ENCODE measurements at places on chromosomes 3 and 15.

- no peak for DNase-seq
These were observed 15.2 kb downstream of the CA12 start for GRCh38 chr15:63366451-63366850.

GRCh38 chr15:32951736-32952464 lies 234.1 kb downstream of the GREM1 start:
- DNase-seq: no peak

DNA sequence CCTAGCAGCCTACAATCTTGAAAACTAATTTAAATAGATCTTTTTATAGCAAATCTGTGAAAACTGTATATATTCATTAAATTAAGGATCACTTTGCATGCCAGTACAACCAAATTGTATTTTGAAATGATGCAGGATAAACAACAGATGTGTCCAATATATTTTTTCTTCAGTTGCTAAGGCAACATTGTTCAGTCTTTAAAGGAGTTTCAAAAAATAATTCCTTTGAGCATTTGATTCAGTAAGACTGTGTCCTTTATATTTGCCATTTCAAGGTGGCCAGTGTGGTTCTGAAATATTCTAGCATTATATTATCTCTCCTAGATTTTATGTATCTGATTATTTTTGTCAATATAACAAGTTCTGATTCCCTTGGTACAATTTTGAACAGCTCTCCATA lies 254.7 kb downstream of the PLOD2 start:
- DNase-seq: no peak

DNA sequence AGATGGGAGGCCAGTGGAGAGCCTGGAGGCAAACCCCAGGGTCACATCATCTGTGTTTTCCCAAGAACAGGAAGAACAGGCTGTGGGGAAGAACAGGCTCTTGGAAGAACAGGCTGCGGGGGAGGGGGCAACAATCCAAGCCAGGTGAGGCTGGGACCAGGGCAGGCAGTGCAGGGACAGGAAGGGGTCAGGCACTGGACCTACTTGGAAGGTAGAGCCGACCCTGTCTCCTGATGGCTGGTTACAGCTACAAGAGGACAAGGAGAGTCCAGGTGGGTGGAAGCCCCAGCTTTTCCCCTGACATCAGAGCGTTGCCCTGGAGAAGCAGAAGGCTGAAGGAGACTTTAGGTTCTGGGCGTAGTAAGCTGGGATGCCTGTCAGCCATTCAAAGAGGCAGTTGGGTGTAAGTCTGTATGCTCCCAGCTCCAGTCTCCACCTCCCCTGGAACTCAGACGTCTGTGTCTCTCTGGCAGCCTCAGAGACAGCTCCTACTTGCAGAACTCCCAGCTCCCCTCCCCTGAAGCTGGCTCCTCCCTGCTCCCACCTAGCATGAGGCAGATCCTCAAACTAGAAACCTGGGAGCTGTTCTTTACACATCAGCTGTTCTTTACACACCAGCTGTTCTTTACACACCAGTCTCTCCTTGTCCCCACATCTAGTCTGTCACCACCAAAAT lies 130.9 kb downstream of the DNAJB8 start:
- no peak for DNase-seq

- DNase-seq: no peak
These were observed 167.0 kb upstream of the ANKRD28 start for GRCh38 chr3:15964605-15965442.

- no peak for DNase-seq
These were observed 5.1 kb downstream of the SLC2A2 start for GRCh38 chr3:171021377-171021776.

GRCh38 chr3:133211449-133211848 lies 173.3 kb downstream of the TMEM108 start:
- no peak for DNase-seq

DNA sequence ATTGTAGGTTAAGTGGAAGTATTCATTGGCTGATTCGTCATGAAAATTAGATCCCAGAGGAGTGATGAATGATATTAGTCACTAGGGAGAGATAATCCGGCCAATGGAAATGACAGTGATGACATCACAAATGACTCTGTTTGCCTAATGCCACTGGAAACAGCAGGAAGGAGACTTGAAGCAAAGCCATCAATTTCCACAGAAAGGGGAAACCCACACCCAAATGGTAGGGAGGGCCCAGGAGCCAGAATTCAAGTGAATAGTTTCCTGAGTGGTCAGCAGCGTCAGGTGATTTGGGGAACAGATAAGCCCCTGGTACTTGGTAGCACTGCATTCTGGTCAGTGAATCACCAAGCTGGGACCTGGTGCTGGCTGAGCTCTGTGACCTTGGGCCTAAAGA lies 3.3 kb upstream of the ADAMTS9 start:
- no peak for DNase-seq

GRCh38 chr15:100601617-100602063 lies 344 bp downstream of the LINS1 start:
- no peak for DNase-seq

DNA sequence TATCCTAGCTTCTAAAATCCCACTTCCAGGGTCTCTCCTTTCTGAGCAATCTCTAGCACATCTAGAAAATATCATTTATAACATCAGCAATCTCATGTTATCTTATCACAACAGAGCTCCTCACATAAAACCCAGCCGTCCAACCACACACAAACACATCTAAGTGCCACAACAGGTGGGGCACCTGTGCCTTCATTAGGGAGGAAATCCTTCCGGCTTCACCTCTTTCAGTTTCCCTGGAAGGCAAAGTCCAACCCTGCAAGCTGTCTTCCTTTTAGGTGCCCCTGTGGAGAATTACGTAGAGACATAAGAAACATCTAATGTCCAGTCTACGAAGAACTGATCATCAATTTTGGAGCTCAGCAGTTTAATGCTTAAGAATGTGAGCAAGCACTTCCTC lies 1.6 kb downstream of the ZDHHC3 start:
- no peak for DNase-seq

- DNase-seq: no peak
These were observed 14.9 kb downstream of the SERPINI1 start for GRCh38 chr3:167750272-167750971.

DNA sequence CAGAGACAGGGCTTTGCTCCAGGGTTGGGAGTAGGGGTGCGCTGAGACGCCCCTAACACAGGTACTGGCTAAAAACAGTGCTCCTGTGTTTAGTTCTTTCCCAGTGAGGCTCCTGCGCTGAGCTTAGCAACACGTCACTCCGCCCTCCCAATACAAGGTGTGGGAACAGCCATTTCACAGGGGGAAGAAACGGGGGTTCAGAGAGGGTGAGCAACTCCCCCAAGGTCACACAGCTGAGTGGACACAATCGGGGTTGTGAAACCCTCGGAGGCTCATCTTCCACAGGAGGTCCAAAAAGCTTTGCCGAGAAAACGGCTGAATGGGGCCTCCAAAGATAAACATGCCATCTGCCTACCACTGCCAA lies 628 bp downstream of the PRRT3 start:
- DNase-seq: no peak

GRCh38 chr3:113255854-113256615 lies 44.7 kb downstream of the BOC start:
- no peak for DNase-seq

- no peak for DNase-seq
These were observed 74.4 kb downstream of the MOBP start for GRCh38 chr3:39541917-39542329.

- DNase-seq: no peak
These were observed 9.1 kb upstream of the LIPH start for GRCh38 chr3:185561374-185561943.

DNA sequence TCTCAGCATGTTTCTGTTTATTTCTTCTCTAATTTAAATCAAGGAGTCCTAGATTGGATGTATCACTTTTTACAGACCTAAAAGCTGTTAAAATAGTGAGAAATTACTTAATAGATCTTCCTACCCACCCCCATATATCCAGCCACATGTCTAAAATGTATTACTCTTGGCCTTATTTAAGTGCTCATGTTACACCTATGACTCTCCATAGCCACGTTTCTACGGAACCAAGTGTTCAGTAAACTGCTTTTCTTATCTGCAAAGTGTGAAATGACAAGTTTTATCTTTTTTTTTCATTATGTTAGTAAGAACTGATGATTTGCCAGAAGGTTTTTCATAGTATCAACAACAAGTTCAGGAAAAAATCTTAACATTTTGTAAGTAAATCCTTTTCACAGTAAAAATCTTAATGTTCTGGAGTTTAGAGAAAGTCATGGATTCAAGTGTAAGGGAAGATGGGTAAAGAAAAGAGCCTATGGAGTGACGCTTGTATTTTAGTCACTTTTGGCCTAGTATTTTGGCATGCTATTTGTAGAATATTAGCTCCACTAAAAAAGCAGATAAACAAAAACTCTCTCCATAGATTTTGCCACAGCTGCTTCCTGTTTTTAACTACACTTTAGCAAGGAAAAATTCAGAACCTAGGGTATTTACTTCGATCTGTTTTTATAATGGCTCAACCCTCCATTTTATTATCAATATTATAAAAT lies 41.2 kb upstream of the IGSF10 start:
- no peak for DNase-seq

GRCh38 chr15:81929557-81929956 lies 116.3 kb downstream of the MEX3B start:
- no peak for DNase-seq

DNA sequence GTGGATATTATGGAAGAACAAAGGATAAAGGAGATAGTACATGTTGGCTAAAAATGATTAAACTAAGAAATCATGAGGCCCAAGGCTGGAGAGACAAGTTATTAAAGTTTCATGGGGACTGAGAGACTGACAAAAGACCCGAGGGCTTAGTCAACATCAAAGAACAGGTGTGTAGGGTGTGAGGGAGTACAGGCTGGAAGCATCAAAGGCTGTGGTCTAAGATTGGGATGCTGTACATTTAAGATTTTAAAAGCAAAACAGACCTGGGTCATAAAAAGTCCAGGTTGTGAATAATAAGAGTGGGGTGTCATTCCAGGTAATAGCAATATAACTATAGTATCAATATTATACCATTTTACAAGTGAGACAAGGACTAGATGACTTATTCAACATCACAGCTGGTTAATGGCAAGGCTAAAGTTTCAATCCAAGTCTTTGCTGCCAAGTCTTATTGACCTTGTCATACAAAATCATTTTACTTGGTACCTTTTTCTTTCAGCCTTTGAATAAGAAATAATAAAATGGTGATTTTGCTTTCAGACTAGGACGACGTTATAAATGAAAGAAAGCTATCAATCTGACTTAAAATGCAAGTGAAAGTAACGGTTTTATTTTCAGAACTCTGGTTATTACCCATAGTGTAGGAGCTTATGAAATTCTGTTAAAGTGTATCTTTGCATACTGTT lies 211.6 kb downstream of the TNIK start:
- DNase-seq: no peak

GRCh38 chr15:63551400-63551799 lies 45.8 kb upstream of the FBXL22 start:
- DNase-seq: no peak

GRCh38 chr3:16227566-16227965 lies 37.2 kb downstream of the DPH3 start:
- no peak for DNase-seq

GRCh38 chr15:84924077-84924731 lies 39.7 kb downstream of the SLC28A1 start:
- DNase-seq: no peak

DNA sequence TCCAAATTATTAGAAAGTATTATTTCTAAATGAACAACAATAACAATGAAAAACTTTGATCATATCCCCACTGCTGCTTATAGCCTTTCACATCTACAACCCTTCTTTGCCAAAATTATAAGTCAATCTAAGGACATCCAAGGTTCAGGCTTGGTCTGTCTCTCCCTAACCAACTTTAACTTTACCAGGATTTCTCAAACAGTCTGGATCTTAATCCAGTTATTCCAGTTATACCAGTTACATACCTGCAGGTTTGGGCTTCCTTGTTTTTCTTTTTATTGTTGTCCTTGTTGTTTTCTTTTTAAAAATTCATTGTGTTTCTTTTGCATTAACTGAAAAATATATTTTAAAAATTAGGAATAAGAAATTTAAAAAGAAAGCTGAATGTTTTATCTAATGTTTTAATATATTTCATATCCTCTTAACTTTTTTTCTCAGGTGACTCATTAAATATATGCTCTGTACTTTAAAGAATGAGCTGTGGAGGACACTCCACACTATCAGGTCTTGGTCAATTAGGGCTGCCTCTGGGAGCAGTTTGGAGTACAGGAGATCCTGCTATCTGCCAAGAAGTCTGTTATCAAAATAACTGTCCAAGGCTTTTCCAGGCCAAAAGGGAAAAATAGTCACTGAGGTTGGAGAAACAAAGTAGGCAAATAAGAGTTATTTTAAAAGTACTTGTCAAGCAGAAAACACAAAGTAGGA lies 421.4 kb downstream of the EPHA6 start:
- DNase-seq: no peak

GRCh38 chr3:122794483-122794778 lies 438 bp upstream of the SLC49A4 start:
- DNase-seq: no peak

- DNase-seq: no peak
These were observed 337.2 kb upstream of the ROBO2 start for GRCh38 chr3:76702676-76703075.

DNA sequence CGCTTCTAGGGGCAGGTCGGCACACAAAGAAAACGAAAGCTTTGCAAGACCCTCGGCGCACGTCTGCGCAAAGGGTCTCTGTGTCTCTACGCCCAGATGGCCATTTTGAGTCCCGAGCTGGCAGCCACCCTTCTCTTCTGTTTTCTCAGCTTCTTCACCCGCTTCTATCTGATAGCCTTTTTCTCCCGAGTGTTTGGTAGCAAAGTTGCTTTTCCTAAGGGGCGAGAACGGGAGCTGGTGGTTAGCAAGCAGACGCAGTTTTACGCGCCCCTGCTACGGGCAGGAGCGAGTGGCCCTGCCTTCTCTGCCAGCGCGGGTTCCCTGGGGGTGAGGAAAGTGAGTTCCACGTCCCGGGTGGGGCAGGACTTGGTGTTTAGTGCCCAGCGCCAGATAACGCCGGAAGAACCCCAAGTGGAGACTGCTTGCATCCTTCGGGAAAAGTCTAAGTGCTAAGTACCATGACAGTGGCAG lies 2.9 kb upstream of the MKRN2 start:
- DNase-seq: no peak

DNA sequence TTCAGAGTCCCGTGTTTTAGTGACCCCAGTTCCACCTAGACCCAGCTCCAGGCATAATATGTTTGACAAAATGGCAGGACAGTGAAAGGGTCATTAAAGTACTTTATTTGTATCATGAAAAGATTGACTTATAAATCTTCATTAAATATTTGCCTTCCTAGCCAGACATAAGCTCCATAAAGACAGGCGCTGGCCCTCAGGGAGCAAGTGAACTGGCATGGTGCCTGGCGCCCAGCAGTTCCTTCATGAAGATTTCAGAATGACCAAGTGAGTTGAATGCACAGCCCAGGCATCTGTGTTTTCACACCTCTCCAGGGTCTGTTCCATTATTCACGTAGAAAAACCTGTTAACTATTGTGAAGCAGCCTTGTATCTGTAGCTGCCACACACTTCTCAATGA lies 166.2 kb downstream of the GAP43 start:
- no peak for DNase-seq

DNA sequence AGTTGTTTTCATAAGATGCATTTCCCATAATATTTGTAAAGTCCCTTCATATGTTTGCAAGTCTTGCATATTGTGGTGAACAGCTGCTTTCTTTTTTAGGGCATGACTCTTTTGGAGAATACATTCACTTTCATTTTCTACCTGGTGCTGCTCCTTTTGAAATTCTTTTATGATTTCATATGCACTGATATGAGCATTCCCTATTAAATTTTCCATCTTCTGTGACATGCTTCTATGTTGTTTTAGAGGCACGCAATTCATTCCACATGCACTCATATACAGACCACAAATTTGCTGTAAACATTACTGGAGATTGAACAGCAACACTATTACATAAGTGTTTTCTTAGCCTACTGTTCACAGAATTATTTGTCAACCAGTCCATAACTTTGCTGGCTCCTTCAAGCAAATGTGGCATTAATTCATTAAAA lies 92.8 kb upstream of the TNFSF10 start:
- no peak for DNase-seq

GRCh38 chr3:32502946-32503286 lies 264 bp upstream of the CMTM6 start:
- no peak for DNase-seq
